DMS 273 treated with DMSO at 0.1 percent for 48 hours (cell line): ENCODE measurements at places on chromosomes 2 and 18.

DNA sequence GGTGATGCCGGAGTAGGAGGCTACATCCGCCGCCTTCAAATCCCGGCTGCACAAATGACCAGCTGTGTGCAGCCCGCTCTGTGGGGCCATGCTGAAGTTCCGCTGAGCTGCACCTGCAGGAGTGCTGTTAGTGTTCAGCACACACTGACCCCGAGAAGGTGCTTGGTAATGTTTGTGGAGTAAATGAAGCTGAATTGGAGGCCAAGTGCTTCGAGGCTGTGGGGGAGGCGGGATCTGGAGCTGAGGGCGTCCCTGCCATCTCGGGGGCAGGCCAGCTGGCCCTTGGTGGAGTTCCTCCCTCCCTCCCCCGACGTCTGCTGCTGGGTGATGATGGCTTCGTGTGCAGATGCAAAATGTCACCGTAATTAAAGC lies 23.2 kb downstream of the KCNF1 start:
- DNase-seq: no peak

DNA sequence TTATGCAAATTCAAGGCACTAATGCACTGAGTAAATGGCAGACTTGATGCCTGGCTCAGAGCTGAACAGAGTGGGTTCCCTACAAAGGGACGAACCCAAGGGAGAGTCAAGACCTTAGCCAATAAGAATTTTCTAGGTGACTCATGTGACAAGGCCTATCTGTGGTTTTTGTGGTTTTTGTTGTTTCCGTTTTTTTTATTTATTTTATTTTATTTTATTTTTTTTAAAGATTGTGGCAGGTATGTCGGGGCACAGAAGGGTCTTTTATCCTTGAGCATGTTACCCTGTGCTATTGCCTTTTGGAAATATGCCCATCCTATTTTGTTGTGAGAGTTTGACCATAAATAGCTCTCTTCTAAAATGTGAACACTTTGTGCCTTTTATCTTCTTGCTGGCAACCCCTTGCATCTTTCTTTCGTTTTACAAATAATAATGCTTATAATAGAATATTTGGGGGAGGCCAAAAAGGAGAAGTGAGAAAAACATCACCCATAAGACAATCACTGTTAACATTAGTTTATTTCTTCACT lies 113.4 kb upstream of the AQP4 start:
- DNase-seq: no peak

GRCh38 chr2:78992451-78992806 lies 33.1 kb upstream of the REG3G start:
- no peak for DNase-seq

- DNase-seq: no peak
Observed at GRCh38 chr2:174003720-174004695, 38.8 kb upstream of the SP3 start.

- no peak for DNase-seq
Observed at GRCh38 chr2:168155680-168156079, 91.7 kb downstream of the STK39 start.

GRCh38 chr2:88686320-88686719 lies 5.2 kb upstream of the RPIA start:
- no peak for DNase-seq
